ENCODE measurements at places on chromosomes 5 and 9.

- DNase-seq = no peak
These were observed 122.3 kb downstream of the MAST4 start for GRCh38 chr5:66718374-66719002.

DNA sequence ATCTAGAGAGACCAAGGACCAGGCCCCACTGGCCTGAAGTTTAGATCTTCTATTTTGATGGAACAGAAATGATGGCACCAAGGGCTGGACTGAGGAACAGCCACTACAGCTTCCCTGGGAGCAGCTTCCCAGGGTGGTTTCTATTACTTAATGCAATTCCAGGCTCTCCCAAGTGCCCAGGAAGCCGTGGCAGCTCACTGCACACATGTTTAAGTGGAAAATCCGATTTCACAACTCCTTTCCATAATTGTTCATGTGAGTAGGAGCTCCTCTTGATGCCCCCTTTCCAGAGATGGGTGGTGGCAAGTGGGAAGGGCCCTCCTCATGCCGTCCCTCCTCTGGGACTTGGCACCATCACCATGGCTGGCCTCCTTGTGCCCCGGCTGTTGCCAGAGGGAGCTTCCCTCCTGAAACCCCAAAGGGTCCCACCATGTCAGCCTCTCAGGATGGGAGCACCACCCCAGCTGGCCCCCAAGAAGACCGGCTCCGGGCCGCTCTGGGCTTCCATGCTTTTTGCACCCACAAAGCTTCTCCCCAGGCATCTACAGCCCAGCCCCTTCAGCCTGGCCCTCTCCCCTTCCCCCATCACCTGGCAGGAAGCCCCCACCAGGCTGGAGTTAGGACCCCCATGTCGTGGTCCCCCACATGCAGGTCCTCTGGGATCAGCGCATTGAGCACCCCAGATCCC is 9.1 kb upstream of the UBAC1 start:
- DNase-seq = no peak

GRCh38 chr5:59528202-59528862 is 365.2 kb downstream of the PDE4D start:
- peak; percentile 7 for DNase-seq

DNA sequence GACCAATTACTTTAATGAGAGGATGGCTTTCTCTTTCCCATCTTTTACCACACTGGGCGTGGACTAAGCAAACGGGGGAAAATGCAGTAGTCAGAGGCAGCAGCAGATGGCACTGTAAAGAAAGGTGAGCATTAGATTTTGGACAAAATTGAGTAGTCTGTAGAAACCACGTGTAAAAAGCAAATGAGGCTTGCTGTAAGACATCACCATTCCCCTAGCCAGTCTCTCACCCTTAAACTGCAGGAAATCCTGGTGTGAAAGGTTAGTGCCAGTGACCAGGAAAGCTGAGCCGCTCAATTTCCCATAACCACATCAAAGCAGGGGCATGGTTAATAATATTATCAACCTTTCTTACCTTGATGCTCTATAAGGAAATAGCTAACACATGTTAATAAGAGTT is 31.8 kb downstream of the SPATA31C2 start:
- DNase-seq = peak; percentile 27

GRCh38 chr9:93290495-93291434 is 106.8 kb downstream of the WNK2 start:
- DNase-seq = no peak

DNA sequence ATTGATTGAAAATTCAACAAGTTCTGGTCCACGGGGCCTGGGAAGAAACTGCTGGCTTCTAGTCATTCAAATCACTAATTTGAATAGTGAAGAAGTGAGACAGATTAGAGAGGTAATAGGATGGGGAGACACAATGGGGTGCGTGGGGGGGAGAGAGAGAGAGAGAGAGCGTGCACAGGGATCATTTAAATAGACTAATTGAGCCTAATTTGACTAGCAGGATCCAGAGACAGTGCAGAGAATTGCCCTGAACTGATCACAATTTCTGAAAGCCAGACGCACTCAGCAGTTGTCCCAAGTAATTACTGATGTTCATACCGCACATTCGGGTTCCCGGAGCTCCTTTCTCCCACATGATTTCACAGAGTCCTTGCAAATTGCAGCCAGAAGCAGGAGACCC is 50.3 kb upstream of the C5orf58 start:
- no peak for DNase-seq

DNA sequence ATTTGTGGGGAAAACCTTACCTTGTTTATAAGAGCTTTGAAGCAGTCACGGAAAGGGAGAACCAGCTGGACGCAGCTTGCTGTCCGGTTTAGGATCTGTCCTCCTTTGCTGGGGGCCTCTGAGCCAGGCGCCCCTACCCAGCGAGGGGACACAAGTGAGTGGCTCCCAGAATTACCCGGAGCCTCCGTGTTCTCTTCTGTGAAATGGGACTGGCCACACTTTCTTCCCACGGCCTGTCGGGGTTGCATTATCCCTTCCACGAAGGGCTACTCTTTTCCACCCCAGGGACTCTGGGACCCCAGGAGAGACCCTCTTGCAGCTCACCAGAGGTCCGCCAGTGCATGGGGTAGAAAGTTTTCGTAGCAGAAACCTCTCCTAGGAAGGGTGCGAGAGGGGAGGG is 477 bp upstream of the GBGT1 start:
- DNase-seq = no peak

GRCh38 chr5:1013238-1013947 is 4.8 kb downstream of the NKD2 start:
- no peak for DNase-seq

- no peak for DNase-seq
These were observed 7.6 kb downstream of the TENT2 start for GRCh38 chr5:79619854-79620253.

DNA sequence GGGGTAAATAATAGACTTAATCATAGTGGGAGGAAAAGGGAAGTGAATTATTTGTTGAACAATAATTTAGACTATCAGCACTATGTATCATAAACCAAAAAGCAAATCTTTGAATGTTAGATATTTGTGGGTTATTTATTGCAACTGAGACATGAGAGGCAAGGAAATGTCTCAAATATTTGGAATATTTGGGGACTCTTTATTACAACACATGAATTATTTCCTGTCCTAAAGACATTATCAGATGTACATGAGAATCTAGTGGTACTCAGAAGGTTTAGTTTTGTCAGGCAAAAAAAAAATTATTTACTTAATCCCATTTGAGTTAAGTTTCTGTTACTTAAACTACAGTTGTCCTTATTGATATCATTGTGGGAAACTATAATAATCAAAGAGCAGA is 91.1 kb downstream of the TLR4 start:
- DNase-seq = peak; percentile 42

GRCh38 chr9:10875752-10876151 is 262.9 kb upstream of the PTPRD start:
- DNase-seq = no peak

DNA sequence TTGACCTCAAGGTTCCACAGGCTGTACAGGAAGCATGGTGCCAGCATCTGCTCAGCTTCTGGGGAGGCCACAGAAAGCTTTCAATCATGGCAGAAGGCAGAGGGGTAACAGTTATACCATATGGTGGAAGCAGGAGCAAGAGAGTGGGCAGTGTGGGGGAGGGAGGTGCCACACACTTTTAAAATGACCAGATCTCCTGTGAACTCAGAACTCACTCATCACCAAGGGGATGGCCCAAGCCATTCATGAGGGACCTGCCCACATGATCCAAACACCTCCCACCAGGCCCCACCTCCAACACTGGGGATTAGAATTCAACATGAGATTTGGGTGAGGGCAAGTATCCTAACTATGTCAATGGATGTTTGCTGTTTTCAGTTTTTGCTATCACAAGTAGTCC is 16.2 kb downstream of the CYFIP2 start:
- no peak for DNase-seq

DNA sequence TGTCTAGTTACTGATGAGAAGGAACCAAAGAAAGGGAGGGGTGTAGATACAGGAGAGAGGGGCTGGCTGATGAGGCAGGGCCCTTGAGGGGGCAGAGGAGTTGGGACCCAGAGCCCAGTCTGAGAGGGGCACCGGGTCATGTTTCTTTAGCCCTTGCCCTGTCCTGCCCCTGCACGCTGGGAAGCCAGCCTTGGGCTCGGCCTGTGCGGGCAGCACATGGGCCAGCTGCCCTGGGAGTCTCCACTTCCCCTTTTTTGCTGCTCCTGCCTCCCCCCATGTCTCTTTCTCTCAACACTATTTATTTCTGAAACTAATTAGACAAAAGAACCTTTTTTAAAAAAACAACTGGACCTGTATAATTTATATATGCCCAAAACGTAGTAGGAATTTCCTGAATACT is 20.5 kb downstream of the MVB12B start:
- no peak for DNase-seq

GRCh38 chr5:87944553-87945285 is 323.9 kb downstream of the TMEM161B start:
- DNase-seq = no peak

DNA sequence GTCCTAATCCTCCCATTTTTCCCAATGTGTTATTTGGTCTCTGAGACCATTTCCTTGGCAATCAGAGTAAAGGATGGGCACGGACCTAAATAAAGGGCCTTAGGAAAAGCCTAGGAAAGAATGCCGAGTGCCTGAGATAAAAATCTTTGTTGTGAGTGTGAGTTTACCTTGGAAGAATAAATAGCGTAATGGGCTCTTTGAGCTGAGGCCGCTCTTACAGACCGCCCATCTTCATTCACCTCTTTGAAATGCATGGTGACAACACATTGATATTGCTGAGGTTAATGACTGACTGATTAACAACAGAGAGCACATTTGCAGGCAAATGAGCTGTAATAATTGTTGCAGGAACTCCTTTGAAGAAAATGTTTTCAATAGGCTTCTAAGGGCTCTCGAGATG is 1967.1 kb upstream of the WWC1 start:
- DNase-seq = no peak

GRCh38 chr5:172052450-172053236 is 46.2 kb upstream of the FBXW11 start:
- DNase-seq = peak; percentile 54
